ENCODE measurements at places on chromosomes 6 and 20.

DNA sequence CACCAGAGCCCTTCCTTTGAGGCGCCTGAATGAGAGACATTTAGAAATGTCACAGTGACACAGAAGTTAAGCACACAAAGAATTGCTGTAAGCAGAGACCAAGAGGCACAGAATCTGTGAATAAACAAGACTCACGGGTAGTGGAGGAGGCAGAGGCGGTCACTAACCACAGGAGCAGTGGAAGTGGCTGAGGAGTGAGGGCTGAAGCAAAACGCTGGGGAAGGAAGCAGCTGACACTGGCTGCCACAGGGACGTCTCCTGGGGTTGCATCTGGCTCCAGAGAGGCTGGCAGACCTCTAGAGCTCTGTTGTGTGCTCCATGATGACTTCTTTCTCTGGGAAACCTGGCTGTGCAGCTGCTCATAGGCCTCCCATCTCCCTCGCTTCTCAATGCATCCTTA is 65.0 kb upstream of the SLC2A12 start:
- DNase-seq: no peak

- no peak for DNase-seq
Measured at GRCh38 chr6:64227863-64228262, 592.3 kb downstream of the PHF3 start.

DNA sequence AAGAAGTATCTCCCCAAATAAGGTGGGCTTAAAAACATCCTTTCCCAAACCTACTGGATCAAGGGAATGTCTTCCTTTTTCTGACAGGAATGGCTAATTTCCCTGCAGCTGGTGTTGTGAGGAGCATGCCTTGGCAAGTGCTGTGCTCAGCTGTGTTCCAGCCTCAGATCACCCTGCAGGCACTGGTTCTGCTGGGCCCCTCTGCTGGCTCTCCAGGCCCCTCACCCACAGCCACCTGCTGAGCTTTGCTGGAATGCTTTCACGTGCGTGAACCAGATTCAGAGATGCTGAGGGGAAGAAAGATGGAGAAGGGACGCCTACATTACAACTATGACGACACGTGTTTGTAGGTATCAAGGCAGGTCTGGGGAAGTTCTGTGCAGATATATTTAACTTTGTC is 71.3 kb upstream of the FOXC1 start:
- no peak for DNase-seq

GRCh38 chr6:17297271-17298080 is 16.3 kb downstream of the RBM24 start:
- DNase-seq: no peak

DNA sequence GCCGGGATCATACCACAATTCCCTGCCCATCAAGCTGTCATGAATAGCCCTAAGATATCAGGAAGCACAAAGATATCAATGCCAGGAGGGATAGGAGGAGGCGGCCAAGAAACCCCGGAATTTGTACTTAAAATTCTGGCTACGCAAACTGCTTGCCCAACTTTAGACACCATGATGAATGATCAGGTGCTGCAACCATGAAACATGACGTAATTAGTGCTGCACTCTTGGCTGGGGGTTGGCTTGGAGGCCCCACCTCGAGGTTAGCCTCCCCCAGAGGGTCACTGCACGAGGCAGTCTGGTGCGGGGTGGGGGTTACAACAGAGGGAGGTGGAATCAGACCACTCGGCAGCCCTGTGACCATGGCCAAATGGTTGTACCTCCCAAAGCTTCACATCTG is 8.9 kb downstream of the SIRPA start:
- DNase-seq: no peak

DNA sequence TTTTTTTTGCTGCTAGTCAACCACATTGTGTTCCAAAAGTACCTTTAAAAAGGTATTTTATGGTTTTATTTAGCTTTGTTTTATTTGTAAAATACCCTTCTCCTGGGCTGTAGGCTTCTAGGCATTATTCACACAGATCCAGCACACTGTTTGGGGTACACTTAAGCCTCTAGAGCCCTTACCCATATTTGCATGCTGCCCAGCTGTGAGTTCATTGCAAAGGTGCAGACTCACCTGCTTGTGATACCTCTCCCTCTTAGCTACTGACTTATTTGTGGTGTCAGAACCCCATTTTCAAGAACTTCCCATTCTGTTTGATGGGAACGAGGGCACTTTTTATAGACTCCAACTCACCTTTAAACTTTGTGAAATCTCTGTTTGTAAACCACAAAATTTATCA is 69.8 kb downstream of the RIN2 start:
- no peak for DNase-seq

DNA sequence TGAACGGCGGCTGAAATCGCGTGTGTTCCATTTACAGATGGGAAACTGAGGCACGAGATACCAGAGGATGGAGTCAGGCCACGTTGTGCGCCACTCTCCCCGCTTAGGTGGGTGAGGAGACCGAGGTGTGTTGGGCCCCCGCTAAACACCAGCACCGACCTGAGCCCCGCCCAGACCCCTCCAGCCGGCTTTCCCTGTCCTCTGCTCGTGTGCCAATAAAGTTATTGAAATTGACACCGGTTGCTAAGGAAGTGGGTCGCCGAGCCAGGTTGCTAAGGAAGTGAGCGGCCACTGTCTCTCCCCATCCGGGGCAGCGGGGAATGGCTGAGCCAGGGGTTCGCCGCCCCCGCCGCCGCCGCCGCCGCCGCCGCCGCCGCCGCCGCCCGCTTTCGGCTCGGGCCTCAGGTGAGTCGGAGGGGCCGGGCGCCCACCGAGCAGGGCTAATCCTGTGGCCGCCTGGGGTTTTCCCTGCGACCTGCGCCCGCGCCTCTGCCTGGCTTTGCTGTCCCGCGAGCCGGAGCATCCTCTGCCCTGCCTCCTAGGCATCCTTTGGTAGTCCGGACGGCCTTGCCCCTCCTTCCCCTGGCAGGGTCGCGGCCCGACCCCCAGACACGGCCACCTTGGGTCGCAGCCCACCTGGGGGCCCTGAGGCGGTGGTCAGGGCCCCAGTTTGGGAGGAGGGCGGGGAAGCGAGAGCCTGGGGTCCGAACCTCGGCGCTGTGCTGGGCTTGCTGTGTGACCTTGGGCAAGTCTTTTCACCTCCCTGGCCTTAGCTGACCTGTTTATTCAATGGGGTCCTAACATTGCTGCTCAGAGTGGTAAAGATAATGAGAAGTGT is at the start of gene KIF3B:
KIF3B (plus strand) TSS at position 291 of the 838 bp plus-strand sequence. CDS start 32,127 bp downstream, outside the sequence.
- peak; percentile 86 for DNase-seq

DNA sequence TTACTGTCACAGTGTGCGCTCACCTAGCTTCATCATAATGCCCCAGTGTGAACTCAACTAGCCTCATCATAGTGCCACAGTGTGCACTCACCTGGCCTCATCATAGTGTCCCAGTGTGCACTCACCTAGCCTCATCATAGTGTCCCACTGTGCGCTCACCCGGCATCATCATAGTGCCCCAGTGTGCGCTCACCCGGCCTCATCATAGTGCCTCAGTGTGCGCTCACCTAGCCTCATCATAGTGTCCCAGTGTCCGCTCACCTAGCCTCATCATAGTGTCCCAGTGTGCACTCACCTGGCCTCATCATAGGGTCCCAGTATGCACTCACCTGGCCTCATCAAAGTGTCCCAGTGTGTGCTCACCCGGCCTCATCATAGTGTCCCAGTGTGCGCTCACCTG is 10.6 kb downstream of the TMEM242 start:
- no peak for DNase-seq

DNA sequence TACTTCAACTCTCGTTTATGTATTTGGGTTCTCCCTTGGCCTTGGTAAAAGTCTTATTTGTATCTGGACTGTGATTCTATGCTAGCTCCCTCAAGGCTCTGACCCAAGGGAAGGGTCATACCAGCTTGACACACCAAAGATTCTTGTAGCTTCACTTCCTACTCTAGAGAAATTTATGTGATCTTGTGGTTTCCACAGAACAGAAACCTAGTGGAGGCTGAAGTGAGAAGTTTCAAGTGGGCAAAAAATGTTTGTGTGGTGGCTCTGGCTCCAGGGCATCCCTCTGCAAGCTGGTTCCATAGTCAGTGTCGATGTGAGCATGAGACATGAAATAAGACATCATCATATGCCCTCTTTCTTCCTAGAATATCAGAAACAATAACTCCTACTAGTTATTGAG is 48.1 kb upstream of the TNFRSF21 start:
- no peak for DNase-seq

- no peak for DNase-seq
Measured at GRCh38 chr6:105886814-105887544, 199.2 kb upstream of the PRDM1 start.

- DNase-seq: no peak
Measured at GRCh38 chr20:23636182-23636907, 1.4 kb downstream of the CST3 start.

DNA sequence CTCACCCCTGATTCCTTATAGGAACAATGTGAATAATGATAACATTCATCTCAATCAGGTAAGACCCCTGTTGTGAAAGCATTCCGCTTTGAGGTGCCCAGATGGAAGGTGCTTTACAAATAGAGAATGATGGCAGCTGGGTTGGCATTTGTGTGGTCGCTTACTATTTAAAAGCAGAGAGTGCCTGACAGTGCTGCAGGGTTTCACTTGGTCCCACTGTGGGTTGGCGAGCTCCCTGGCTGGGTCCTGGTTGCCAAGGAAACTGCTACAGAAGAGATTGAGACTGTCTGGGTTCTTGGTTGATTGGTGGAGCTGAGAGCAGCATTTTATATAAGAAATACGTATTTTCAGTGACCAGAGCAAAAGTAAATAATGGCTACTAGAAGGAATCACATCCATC is 207.2 kb upstream of the KCNQ5 start:
- no peak for DNase-seq

DNA sequence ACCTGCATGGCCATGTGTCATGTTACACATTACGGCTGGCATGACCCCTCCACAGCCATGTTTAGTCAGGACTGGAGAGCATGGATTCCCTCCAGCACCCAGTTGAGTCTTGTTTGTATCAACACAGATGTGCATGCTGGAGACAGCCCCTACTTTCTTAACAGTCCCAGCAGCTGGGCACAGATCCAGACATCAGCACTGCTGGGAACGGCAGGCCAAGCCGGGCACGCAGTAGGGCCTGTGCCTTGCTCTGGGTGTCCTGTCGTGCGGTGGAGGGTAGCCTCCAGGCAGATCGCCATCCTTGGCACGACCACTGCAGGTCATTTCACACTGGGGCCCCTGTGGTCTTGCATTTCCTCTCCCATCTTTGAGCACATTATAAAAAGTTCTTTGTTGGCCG is 381.4 kb downstream of the SMOC2 start:
- DNase-seq: no peak

GRCh38 chr20:48153523-48153922 is 368.2 kb upstream of the SULF2 start:
- no peak for DNase-seq

GRCh38 chr20:57993716-57994431 is 234.6 kb downstream of the ANKRD60 start:
- DNase-seq: no peak

DNA sequence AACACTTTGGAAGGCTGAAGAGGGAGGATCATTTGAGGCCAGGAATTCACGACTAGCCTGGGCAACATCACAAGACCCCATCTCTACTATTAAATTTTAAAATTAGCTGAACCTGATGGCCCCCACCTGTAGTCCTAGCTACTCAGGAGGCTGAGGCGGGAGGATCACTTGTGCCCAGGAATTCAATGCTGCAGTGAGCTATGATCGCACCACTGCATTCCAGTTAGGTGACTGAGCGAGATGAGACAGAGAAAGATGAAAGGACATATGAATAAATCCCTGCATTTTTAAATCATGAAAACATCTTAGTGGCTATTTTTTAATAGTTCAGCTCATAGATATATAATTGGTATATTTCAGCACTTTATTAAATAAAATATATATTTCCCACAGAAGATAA is 93.8 kb downstream of the GPR63 start:
- DNase-seq: no peak

- DNase-seq: no peak
Measured at GRCh38 chr6:46757214-46757596, 10.5 kb downstream of the ANKRD66 start.

- DNase-seq: no peak
Measured at GRCh38 chr6:163380216-163380615, 34.3 kb upstream of the QKI start.

- DNase-seq: no peak
Measured at GRCh38 chr6:142927271-142927580, 17.8 kb downstream of the HIVEP2 start.

DNA sequence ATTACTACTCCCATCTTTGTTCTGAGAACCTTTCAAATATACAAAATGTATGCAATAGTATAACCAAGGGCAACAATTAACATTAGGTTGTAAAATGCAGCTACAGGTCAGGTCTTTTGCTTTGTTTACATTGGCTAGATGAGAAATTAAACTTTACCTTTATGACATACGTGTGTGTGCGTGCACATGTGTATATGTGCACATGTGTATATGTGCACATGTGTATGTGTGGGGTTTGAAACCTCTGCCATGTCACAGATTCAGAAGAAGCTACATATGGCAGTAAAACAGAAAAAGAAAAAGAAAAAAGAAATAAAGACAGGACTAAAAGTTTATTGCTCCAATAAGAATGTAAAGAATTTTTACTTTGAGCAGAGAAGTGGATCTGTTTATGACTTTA is 40.6 kb downstream of the BLOC1S5 start:
- no peak for DNase-seq

DNA sequence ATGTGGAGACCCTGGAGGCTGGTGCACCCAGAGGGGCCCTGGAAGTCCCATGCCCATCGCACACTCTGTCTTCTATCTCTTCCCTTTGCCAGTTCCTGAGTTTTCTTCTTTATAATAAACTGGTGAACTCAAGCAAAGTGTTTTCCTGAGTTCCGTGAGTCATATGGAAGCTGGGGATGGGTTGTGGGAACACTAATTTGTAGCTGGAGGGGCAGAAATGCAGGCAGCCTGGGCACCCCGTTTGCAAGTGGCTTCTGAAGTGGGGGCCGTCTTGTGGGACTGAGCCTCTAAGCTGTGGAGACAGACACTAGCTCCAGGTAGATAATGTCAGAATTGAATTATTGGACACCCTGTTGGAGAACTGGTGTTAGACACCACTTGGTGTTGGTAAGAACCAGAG is 3.2 kb upstream of the PPP1R3G start:
- DNase-seq: no peak

- no peak for DNase-seq
Measured at GRCh38 chr6:148629592-148630465, 117.0 kb upstream of the UST start.

- no peak for DNase-seq
Measured at GRCh38 chr6:117481278-117481925, 1.1 kb upstream of the DCBLD1 start.

GRCh38 chr20:24444526-24445190 is 24.8 kb upstream of the SYNDIG1 start:
- DNase-seq: no peak

GRCh38 chr6:86869500-86869899 is 67.8 kb upstream of the HTR1E start:
- no peak for DNase-seq

- no peak for DNase-seq
Measured at GRCh38 chr6:19590501-19591131, 246.6 kb upstream of the ID4 start.
